Coronary artery (tissue), 2 donors: ENCODE measurements at places on chromosomes 7 and 10.

DNA sequence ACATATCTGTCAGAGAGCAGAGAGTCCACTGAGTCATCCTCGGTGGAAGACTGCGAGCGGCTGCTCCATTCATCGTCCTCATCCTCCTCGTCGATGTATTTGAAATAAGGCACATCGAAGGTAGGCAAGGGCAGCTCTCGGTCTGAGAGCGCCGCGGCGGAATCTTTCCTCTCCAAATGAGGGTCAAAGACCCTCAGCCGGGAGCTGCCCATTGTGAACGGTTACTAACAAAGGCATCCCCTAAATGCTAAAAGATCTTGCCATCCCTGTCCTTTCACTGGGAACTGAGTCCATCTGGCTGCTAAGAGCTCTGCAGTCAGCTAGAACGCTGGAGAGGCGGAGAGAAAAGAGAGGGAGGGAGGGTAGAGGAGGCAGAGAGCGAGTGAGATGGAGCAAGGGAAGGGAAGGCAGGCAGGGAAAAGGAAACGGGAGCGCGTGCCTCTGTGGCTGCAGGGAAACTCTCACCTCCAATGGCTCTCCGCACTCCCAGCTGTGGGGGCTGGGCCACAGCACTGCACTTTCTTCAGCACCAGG is 163.4 kb downstream of the RAPGEF5 start:
- no peak for DNase-seq

GRCh38 chr10:118723466-118723865 is 31.3 kb downstream of the CACUL1 start:
- no peak for DNase-seq

DNA sequence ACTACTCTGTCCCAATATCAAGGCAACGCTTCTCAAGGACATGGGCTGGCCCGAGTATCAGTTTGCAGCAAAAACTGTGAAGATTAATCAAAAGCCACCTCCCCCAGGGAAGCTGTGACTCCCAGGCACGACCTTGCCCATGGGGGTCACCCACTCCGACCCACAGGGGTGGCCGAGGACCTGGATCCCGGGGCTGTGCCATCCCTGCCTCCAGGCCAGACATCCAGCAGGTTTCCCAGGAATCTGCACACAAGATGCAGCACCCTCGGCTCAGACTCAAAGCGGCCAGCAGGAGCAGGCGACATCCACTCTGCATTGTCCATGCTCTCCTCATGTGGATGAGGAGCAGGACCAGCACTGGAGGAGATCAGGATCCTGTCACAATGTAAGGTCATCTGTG is 39.8 kb downstream of the PTPRN2 start:
- no peak for DNase-seq

DNA sequence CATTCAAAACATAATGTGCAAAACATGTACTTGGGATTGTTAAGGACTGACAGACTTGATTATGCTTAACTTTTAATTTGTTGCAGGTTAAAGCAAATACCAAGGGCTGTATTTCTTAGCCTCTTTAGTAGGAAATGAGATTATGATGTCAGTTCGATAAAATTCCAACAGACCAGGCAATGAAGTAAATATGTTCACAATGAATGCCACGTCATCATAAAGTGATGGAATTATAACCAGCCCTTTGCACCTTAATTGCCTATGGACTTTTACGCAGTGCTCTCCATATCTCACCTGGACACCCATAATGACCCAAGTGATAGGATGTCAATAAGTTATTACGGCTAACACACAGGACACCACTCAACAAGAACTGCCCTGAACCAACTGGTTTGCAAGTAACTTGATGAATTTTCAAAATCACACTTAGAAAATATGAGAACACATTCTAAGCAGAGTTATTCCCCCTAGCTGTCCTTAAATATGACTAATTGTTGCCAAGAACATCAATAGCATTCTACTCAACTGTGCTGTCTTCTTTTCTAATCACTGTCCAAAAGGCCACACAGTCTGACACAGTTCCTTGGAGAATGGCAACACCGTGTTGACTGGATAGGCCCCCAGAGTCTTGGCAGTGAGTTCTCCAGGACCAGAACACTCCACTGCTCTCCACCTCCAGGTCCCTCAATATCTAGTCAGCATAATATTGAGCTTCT is 115.0 kb downstream of the CHCHD3 start:
- DNase-seq = no peak

GRCh38 chr7:93146472-93147141 is 1.6 kb downstream of the SAMD9L start:
- DNase-seq = no peak

- no peak for DNase-seq
These were observed 91.6 kb downstream of the MYOF start for GRCh38 chr10:93390306-93391090.

- DNase-seq = no peak
These were observed 220.5 kb downstream of the LHFPL3 start for GRCh38 chr7:104548861-104549260.

GRCh38 chr7:99806839-99807478 is 20.9 kb upstream of the CYP3A43 start:
- DNase-seq = no peak

DNA sequence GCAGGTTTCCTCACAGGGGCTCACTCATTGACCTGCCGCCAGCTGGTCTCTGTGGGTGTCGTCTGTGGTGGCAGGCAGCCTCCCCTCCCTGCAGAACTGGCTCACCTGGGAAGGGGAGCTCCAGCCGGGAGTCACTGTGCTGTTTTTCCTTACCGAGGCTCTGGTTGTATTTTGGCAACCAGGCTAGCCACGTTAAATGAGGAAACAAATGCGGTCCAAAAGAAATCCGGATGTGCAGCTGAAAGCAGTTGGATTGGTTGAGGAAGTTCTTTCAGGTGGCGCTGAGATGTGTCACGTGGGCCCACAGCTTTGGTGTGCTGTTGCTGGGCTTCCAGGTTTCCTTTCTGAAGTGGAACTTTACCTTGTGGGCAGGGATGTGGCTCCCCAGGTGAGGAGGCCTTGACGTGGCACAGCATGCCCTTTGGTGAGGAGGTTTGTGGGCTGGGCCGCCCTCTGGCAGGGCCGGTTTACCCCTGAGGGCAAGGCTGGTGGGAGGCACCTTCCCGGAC is 14.2 kb downstream of the MTURN start:
- peak; percentile 57 for DNase-seq

DNA sequence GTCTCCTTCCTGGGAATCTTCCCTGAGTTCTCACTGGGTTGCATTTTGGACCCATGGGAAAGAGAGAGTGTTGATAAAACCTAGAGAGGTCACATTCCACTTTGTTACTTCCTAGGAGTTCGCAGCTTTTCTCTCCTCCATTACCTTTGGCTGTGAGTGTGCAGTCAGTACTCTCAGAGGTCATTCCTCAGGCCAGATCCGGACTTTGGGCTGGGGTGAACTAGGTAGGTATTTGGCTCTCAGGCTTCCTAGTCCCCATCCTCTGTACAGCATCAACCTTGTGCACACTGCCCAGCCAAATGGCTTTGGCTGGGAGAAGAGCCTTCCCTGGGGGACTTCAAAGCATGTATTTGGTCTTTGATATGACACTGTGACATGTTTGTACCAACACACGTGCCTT is 508.1 kb downstream of the LRMDA start:
- DNase-seq = no peak

DNA sequence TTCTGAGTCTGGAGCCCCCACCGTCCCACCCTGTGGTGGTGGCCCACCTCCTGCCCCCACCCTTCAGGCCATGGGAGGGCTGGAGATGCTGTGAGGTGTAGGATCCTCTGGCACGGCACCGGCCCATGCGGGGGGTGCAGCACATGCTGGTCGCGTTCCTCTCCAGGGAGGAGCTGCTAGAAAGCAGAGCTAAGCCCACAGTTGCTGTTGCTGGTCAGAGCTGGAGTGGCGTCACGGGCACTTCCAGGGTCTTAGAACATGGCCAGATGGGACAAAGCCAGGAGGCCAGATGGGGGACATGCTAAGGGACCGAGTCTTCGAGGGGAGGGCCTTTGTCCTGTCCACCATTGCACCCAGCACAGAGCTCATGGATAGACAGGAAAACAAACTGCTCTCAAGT is 21.6 kb downstream of the AGAP3 start:
- DNase-seq = no peak

GRCh38 chr7:35797311-35797710 is 3.5 kb upstream of the SEPTIN7 start:
- DNase-seq = no peak

GRCh38 chr7:139131-139530 is 53.2 kb upstream of the FAM20C start:
- DNase-seq = no peak

DNA sequence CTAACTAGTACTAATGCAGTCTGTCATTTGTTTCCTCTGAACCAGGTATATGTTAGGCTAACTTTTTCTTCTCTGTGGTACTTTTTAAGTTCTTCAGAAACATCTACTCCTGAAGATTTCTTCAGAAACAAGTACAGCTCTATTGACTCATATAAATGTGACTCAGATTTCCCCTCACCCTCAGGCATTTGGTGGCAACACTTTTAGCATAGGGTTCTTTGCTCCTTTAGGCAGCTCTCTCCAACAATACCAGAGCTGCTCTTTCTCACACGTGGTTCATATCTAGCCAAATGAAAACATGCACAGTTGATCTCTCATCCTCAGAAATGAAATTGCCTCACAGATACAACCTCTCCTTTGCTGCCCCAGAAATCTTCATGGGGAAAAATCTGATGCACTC is 939.8 kb downstream of the SORCS1 start:
- DNase-seq = no peak

DNA sequence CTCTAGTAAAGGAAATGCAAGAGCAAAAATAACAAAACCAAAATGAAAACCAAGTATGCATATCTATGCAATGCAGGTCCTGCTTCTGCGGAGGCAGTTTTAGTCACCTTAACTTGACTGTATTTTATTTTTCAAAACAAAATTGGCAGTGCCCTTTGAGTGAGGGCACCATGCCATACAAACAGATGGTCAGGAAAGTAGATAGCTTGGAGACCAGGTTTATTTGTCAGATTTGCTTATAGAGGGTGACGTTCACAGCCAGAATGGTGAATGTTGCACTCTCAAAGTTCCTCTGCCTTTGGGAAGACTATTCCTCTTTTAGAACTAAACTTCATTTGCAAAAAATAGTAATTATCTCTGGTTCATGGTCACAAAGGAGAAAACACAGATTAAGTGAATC is 801.9 kb downstream of the ANKRD7 start:
- no peak for DNase-seq

GRCh38 chr7:76257973-76258372 is 44.5 kb upstream of the HSPB1 start:
- no peak for DNase-seq

GRCh38 chr7:100966542-100967291 is 2.6 kb upstream of the MUC12 start:
- DNase-seq = no peak

DNA sequence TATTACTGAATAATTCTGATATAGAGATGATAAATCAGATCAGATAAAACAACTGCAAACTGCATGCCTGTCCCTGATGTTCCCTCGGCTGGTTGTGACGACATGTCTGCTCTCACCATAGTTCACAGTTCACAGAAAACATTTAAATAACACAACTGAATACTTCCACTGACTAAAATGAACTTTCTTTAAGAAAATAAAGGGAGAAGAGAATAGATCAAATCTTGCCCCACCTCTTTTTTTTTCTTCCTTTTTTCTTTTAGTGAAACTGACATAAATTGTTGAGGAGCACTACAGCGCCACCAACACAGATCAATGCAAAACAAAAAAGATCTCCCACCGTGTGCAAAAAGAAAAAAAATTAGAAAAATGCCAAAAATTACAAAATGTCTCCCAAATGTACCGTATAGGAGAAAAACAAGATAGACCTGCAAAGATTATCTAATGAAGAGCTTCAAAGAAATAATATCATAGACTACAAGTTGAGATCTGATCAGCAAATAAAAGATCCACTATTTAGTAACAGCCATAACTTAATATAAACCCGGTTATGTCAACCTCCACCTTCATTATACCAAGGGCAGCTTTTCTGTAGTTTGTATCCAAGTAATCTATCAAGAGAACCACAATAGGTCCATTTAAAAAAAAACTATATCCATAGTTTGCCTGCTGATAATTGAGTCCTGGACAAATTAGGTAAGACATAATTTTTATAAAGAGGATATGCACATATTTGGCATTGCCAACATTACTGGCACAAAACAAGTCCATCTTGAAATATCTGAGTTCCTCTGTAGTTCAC is 30.7 kb upstream of the EPC1 start:
- DNase-seq = no peak
